ENCODE measurements at places on chromosomes 11 and 22.

GRCh38 chr11:35146074-35146521, 7.1 kb downstream of the CD44 start:
- DNase-seq = no peak

GRCh38 chr22:26884921-26885320, 227.5 kb downstream of the MIAT start:
- DNase-seq = no peak

DNA sequence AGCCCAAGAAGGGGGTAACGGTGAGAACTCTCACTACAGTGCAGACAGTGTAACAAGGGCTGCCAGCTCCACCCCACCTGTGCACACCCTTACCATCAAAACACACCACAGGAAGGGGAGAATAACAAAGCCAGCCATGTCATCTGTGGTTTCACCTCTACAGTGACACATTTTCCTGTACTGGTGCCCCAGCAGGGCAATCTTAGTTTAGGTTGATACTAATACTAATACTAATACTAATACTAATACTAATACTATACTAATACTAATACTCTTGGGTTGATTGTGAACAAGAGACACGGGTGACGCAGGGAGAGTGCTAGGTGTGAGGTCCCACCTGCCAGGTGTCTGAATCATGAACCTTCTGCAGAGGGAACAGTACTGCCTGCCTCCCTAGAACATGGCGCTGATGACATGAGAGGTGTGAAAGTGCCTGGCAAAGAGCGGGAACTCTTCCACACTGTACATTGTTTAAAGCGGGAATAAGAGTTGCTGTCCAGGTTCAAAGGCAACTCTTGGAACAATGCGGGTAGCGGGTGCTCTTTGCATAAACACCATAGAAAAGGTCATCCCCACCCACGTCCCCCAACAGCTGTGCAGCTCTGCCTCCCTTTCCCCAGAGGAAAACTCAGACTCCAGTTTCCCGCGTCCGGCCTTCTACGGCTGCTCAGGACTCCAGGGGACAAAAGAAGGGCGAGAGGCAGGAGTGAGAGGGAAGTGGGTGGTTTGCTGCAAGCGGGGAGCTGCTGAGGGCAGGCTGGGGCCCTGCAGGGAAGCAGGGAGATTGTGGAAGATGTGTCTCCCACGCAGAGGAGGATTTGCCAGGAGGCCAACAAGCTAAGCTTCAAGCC, 25.0 kb upstream of the TMPRSS4 start:
- peak; percentile 21 for DNase-seq

- DNase-seq = no peak
Measured at GRCh38 chr11:124493016-124493655, 47.6 kb upstream of the OR8B8 start.

- no peak for DNase-seq
Measured at GRCh38 chr11:75823415-75823814, 8.4 kb downstream of the UVRAG start.

GRCh38 chr11:72042064-72042745, 38.1 kb downstream of the NUMA1 start:
- peak; percentile 39 for DNase-seq

GRCh38 chr22:41531715-41532477, 12.4 kb downstream of the POLR3H start:
- DNase-seq = no peak

DNA sequence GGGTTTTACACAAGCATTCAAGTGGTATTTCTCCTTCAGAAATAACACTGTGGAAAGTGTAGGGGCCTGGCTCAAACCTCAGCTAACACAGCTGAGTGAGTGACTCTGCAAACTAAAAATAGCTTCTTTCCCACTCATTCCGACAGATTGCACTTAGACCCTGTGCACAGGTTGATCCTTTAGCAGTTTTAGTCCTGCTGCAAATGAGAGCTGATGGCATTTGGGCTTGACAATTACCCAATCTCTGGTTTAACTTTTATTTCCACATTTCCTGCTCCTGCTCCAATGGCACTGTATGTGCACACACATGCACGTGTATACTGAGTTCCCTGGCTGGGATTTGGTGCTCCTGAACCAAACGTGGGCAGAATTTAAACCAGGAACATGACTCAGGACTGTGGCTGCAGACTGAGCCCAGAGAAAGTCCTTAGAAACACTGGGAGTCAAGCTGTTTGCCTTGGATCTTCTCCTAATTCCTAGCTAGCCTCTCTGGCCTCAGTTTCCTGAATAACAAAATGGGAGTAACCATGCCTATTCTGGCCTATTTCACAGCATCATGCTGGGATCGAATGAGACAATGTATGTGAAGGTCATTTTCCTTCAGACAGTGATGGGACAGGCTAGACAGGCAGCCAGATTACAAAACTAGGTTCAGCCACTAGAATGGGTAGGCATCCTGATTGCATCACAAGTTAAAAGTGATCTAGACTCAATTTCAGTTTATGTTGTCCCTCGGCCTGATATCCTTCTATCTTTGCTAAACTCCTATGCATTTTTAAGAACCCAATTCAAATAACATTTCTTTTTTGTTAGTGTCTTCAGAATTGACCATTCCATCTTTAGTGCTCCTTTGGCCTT, 58.2 kb downstream of the SERGEF start:
- no peak for DNase-seq

- DNase-seq = no peak
Measured at GRCh38 chr11:122337241-122337640, 221.2 kb upstream of the BLID start.

DNA sequence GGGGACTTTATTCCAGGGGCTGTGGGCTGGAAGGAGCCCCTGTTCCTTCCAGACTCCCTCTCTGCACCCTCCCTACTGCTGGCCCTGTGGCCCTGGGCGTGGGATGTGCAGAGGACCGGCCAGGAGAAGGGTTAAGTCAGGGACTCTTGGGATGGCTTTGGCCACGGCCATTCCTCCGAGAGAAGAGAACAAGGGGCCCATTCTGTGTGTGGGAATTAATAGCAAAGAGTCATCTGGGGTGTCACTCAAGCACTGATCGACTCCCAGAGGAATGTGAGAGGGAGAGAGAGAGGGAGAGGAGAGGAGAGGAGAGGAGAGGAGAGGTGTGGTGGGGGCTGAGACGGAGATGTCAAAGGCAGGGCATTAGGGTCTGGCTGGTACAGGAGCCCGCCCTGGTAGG, 14.2 kb upstream of the SOX10 start:
- DNase-seq = no peak

DNA sequence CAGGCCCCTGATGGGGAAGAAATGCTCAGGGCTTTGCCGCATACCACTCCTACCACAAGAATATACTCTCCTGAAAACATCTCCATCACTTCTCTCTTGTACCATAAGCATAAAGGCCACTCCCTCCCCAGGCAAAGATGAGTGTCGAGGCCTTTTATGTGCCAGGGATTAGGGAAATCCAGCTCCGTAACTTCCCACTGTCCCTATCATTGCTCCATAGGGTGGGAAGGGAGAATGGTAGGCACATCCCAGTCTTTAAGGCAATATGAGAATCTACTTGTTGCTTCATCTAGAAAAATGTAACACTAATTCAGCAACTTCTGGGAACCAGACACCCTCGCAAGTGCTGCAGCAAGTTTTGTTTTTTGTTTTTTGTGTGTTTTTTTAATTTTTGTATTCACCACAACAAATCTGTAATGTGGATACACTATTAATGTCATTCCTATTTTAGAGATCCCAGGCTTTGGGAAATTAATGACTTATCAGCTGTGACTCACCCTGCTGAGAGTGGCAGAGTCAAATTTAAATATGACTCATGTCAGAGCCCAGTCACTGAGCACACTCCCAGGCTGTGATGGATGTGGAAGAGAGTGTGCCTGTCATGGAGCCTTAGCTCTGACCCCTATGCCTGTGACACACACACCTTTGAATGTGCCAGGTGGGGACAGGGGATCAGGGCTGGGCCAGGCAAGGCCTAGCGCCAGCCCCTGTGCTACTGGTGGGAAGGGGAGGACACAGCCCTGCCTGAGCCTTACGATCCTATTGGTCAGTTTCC, 23.4 kb downstream of the PANX1 start:
- peak; percentile 60 for DNase-seq

DNA sequence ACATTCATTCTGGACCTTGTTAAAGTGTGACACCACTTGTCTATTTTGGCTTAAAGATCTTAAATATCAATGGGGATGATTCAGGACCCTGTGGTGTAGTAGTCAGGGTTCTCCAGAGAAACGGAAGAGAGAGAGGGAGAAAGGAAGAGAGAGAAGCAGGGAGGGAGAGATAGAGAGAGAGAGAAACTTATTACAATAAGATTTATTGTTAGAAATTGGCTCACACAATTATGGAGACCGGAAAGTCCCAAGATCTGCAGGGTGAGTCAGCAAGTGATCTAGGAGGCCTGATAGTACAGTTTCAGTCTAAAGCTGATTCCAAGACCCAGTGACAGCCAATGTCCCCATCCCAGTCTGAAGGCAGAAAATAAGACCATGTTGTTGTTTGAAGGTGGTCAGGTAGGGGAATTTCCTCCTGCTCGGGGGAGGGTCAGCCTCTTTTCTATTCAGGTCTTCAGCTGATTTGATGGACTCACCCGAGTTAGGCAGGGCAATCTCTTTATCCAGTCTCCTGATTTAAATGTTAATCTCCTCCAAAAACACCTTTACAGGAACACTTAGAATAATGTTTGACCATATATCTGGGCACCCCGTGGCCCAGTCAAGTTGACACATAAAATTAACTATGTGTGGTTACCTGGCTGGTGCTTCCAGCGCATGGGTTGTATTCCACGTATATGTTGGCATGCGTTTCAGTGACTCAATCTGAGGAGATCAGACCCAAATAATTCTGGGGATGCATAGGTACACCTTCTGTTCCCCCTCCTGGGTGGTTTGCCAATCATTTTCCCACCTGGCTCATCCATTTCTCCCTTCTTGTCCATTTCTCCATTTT, 1350.5 kb downstream of the TBC1D22A start:
- no peak for DNase-seq

DNA sequence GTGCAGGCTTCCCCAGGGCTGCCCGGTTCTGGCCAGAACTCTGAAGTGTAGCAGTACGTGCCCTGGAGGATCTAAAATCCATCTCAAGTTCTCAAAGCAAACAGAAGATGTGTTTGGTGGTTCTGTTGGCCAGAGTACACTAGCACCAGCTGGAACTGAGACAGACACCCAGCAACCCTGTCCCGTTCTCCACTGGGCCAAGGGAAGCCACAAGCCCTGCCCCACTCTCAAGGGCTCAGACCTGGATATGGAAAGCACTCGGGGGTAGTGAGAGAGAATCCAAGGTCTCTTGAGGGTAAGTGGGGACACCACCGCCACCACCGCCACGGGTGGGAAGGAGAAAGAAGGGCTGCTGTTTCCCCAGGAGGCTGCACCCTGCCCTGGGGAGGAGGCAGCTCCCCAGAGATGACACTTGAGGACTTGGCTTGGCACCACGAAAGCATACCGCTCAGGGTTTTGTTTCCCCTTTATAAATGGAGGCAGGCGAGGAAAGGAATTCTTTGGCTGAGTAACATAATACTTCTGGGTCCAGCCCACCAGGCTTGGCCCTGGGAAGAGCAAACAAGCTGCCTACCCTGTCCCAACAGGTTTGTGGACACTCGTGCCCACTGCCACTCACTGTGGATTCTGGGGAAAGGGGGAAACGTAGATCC, 56.1 kb upstream of the POU2AF1 start:
- peak; percentile 94 for DNase-seq

DNA sequence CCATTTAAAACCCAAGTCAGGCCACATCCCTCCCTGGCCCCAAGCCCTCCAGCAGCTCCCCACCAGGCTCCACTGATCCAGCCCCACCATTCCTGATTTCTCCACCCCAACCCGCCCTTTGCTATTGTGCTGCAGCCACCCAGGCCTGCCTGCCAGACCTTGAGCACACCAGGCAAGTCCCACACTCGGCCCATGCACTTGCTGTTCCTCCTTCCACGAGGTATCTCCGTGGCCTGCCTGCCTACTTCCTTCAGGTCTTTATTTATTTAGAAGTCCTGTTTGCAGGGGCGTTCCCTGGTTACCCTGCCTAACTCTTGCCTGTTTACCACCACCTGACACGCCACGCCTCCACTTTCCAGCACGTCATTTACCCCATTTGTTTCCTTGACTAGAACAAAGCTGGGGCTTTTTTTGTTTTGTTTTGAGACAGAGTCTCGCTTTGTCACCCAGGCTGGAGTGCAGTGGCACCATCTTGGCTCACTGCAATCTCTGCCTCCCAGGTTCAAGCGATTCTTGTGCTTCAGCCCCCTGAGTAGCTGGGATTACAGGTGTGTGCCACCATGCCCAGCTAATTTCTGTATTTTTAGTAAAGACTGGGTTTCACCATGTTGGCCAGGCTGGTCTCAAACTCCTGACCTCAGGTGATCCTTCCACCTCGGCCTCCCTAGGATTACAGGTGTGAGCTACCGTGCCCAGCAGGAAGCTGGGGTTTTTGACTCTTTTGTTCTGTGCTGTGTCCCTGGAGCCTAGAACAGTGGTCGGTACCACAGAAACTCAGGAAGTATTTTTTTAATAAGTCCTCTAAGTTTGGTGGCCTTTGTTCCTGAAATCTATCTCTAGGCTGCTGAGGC, 6.7 kb downstream of the CENPM start:
- DNase-seq = peak; percentile 78

GRCh38 chr11:7527029-7527428, 13.2 kb downstream of the PPFIBP2 start:
- DNase-seq = no peak

- DNase-seq = no peak
Measured at GRCh38 chr11:122724520-122724919, 69.0 kb downstream of the UBASH3B start.

GRCh38 chr11:116403794-116404461, 368.9 kb downstream of the BUD13 start:
- peak; percentile 46 for DNase-seq

- DNase-seq = peak; percentile 15
Measured at GRCh38 chr22:49976439-49977175, 16.0 kb downstream of the PIM3 start.

GRCh38 chr11:76634886-76635285, 35.7 kb downstream of the LRRC32 start:
- no peak for DNase-seq

GRCh38 chr11:80083531-80083951, 642.7 kb upstream of the TENM4 start:
- no peak for DNase-seq

DNA sequence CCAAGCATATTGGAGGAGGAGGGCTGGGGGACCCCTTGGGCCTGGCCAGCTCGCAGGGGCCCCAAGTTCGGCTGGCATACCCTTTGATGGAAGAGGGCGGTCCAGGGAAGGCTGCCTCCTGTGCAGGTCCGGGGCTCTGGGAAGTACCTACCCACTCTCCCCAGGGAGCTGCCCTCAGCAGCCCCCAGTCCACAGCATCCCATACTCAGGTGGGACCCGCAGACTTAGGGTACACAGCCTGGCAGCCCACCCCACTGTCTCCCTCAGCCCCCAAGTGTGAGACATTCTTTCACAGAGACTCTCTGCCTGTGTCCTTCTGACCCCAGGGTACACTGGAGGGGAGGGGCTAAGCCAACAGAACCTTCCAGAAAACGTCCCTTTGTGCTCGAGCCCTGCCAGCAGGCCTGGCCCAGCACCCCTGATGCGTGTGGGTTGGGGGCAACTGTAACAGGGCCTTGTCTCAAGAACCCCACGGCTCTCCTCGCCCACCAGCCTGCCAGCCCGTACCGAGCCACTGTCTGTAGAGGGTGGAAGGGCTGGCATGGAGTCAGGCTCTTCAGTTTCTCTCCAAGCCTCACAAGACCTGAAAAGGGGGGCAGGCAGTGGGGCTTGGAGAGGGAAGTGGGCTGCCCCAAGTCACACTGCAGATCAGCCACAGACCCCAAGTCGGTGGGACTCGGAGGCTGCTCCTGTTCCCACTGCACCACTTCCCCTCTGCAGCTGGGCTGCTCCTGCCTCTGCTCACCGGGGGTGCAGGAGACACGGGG, 7.0 kb upstream of the TNFRSF13C start:
- DNase-seq = no peak
